ENCODE measurements at places on chromosomes 12 and 14.
A peak's percentile ranks its signal among the peaks of the same experiment; 100 is the strongest.

DNA sequence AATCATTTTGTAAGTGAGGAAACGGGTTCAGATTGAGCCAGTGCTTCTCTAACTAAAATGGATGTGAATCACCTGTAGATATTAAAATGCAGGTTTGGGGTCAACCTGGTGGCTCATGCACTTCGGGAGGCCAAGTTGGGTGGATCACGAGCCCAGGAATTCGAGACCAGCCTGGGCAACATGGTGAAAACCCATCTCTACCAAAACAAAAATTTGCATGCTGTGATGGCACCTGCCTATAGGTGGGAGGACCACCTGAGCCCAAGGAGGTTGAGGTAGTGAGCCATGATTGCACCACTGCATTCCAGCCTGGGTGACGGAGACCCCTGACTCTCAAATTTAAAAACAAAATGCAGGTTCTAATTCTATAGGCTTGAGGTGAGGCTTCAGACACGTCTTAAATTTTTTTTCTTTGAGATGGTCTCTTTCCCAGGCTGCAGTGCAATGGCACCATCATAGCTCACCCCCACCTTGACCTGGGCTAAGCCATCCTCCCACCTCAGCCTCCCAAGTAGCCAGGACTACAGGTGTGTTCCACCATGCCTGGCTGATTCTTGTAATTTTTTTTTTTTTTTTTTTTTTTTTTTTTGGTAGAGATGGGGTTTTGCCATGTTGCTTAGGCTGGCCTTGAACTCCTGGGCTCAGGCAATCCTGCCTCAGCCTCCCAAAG, 9.0 kb downstream of the TUBA1C start:
- DNase-seq = no peak

- no peak for DNase-seq
Observed at GRCh38 chr12:86712425-86712843, 456.2 kb upstream of the MGAT4C start.

DNA sequence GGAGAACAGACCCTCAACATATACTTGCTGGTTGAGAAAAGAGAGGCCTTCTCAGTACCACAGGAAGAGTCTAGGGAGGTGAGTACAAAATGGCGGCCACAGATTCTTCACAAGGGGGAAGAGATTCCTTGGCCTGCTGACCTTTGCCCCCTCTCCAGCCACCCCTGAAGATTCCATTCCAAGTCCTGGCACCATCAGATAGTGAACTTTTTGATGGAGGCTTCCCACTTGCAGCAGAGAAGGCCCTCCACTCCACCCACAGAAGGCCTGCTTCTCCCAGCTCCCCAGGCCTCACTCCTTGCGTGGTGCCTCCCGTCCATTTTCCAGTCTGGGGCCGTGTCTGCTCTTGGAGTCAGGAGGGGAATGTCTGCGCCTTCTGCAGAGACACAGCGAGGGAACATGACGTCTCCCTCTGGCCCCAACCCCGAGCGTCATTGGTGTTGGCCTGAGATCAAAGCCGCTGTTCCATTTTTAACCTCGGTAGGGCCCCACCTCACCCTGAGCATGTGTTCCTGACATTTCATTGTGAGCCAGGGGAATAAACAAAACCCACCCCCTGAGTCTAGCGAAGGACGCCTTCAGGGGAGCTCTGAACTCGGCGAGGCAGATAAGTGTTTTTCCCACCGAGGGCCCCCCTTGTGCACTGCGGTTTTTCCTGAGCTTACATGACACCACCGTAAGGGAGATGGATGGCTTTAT, 268.7 kb upstream of the TBX3 start:
- DNase-seq = no peak

DNA sequence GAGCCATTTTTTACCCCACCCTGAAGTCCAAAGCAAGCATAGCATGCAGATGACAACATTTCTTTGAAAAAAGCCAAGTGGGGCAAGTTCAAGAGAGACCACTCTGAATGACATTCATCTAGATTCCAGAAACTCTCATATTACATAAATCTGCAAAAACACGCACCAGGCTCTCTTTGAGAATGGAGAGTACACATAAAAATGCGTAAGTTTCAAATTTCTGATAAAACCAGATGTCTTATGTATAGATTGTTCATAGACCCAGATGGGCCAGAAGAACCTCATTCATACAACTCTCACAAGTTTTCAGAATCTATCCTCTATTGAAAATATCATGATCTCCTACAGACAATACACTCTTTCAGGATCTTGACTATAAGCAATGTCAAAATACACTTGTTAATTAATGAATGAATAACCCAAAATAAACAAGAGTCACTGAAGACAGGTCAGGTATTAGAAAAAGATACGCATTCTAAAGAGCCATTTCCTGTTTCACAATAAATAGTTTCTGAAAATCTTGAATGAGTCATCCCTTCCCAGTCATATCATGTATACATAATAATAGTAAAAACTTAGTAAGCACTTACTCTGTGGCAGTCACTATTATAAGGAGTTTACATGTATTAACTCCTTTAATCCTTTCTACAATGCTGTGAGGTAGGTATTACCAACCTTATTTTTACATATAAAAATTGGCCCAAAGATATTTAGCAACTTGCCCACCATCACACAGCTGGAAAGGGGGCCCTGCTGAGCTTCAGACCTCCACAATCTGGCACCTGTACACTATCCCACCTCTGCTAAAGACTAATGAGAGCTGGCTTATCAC, 72.0 kb downstream of the PPP2R5E start:
- no peak for DNase-seq

DNA sequence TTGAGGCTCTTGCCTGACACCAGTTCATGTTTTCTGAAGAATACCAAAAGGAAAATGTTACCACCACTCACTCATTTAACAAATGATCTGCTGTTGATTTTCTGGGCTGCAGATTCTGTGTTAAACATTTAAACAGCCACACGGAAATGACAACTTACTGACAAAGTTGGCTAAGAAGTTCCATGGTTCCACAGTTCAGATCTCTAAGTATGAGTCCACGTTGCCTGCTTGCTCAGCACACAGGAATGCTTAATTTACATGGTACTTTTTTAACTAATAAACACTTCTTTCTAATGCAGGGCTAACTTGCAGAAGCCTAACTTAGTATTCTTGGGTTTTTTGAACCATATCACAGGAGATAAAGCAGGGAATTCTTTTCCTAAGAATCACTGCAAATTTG, 34.7 kb downstream of the PTGER2 start:
- DNase-seq = no peak

GRCh38 chr14:106094654-106095189, 568.3 kb downstream of the TMEM121 start:
- DNase-seq = peak; percentile 87

DNA sequence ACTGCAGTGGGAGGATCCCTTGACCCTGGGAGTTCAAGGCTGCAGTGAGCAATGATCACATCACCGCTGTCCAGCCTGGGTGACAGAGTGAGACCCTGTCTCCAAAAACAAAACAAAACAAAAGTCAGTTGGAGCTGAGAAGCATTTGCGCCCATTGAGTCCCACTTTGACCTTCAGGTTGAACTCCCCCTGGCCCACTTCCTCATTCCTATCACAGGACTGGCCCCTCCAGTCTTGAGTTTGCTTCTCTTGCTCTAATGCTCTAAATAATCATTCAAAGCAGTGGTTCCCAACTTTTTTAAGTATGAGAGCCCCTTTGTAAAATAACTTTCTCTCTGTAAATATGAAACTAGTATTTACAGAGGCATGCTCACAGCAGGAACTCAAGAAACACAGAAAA, 28.0 kb upstream of the GSC start:
- DNase-seq = no peak

DNA sequence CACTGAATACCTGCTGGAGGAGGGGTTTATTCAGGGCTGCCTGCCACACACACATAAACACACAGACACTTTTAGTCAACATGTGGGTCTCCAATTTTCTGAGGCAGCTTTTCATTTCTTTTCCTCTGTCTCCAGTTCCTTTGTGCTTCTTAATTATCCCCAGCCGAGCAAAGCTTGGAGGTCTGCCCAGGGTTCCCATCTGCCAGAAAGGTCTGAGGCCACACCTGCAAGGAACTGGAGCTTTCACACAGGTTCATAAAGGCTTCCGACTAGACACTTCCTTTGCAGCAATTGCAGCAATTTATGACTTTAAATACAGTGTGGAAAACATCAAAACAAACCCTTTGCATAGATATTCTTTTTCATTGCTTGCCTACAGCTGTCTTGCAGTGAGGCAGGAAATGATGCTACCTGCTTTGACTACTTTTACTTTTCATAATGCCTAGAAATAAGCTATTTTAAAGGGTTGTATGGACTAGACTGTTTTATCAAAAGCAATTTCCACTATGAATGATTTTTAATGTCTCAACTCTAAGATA, 1318.9 kb downstream of the AACS start:
- no peak for DNase-seq

DNA sequence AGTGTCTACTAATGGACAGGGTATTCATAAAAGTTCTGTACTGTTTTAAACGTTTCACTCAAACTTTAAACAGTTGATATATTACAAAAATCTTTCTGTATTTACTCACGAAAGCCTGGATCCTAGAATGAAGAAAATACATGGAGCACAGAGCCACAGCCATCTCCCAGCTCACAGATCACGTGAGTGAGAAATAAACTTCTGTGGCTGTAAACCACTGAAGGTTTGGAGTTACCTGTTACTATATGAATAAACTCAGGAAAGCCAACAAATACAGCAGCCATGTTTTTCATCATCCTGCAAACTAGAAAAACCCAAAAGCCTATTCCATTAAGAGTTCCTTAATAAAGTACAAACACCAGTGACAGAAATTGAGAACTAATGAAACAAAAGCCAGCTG, 867 bp upstream of the TDG start:
- DNase-seq = no peak

DNA sequence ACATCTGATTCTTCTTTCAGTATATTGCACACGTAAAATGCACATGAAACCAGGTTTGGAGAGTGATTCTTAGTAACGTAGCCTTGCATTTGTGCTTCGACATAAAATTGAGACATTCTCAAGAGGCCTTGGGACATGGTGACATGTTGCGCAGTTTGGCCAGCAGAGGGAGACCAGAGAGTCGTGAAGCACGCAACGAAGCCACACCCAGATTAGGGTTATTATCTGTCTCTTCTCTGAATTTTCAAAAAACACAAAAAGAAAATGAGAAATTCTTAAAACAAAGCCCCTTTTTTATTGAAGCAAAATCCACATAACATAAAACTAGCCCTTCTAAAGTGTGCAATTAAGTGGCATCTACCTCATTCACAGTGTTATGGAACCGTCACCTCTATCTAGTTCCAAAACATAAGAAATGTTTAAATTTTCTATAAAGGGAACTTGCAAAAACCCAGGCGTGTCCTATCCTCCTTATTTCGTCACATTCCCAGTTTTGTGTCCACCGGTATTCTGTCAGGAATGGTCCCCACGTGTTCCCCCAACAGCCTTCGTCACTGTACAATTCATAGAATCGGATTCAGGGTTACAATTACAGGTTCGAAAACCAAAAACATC, 108.8 kb upstream of the ATF7IP start:
- DNase-seq = peak; percentile 72

DNA sequence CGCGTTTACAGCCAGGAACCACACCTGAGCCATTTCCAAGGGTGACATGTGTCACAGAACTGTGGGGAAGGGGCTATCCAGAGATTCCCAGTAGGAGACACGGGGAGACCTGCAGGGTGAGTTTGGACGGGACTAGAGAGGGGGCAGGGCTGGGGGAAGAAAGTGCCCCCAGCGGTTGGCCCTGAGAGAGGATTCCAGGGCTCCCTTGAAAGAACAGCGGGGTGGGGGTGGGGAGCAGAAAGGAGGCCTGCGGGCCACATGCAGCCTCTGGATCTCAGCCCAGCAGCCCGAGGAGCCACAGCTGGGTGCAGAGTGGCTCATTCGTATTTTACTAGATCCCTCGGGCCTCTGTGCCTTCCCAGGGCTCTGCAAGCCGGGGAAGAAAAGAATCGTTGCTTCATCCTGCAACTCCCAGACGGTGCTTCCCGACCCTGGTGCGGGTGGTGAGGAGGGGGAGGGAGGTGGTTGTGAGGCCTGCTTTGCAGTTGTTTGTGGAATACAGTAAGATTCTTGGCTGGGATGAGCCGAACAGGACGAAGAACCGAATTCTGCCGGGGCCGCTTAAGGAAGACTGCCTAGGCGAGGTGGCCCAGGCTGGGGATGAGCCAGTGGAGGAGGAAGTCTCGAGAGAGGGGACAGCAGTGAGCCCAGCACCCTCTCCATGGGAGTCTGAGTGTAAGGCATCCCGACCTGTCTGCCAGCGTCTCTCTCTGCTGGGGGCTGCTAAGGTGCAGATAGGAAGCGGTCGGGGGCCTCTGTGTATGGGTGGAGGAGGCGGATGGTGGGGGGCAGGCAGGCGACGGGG, 36.1 kb upstream of the ANKRD9 start:
- no peak for DNase-seq

DNA sequence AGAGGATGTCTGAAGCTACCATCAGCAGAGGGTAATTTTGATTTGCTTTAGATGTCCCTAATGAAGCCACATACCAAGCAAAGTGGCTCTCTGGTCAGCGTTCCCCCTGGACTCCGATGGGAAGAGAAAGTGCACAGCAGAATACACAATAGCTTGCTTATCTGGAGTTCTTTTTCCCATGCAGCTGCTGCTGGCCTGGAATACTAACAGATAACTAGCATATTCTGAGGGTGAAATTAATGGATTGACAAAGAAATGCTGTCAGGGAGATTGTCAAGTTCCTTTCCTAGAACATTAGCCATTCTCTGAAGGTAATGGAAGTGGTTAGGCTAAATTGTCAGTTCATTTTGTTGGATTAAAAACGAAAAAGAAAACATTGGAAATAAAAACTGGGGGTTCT, 391.3 kb downstream of the FLRT2 start:
- DNase-seq = no peak

GRCh38 chr14:47660158-47660557, 15.2 kb downstream of the MDGA2 start:
- no peak for DNase-seq

DNA sequence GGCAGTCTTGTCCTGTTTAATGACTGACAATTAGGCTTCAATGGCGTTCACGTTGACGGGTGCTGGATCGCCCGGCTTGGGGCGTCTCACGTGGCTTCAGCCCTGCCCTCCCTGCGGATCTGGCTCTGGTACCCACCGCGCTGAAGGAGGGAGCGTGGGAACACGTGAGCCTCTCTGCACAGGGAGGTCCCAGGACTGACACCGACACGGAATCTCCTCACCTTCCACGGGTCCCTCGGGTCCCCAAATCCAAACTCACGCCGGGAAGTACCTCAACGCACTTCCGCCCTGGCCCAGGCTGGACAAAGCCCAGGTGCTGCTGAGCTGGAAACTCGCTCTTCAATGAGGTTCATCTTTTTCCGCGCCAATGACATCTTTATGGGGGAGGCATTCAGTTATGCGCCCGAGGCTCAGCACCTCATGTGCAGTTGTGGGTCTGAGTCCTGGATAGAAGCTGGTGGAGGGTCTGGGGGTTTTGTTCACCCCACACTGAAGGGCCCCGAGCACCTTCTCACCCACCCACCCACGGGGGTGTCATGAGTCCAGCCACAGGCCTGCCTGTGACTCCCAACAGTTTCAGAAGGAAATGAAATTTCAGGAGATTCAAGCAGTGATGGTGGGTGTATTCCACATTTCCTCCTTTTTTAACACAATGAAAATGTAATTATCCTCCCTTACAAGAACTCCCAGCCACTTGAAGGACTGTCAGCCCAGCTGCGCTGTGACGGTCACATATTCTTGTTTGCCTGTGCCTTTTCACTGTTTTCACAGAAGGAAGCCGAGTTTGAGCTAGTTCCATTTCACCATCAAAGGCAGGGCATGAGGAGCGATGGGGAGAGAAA, 251.7 kb upstream of the SFSWAP start:
- no peak for DNase-seq
